ENCODE measurements at places on chromosomes 13 and 19.

DNA sequence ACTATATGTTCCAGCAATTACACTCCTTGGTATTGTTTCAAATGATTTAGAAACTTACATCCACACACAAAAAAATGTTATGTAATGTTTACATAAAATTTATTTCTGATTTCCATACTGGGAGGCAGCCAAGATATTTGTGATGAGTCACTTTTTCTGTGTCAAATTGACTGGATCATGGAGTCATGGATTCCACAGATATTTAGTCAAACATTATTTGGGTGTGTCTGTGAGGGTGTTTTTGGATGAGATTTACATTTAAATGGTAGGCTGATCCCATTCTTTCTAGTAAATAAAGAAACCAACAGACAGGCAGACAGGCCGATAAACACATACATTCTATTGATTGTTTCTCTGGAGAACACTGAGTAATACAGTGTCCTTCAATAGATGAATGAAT, 562.8 kb downstream of the SLITRK6 start:
- no peak for DNase-seq

GRCh38 chr19:14901675-14902260, 15.8 kb upstream of the OR7A17 start:
- no peak for DNase-seq

DNA sequence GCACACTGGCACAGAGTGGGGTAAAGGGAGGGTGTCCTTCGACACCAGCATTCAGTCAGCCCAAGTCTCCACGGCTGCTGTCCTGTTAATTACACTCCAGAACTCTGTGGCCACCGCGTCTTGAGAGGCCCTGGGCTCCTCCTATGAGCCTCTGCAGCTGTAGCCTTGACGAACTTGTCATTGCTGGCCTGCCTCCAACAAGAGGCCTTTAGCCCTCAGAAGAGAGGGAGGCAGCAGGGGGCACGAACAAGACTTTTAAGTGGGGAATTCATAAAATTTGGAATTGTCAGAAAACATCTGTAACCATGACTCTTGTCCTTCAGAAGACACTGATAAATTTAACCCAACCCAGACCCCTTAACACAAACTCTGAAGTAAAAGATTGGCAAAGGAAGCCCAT, 241.9 kb downstream of the UQCRFS1 start:
- DNase-seq: no peak

GRCh38 chr19:54425382-54425723, 10.1 kb downstream of the TTYH1 start:
- DNase-seq: no peak

- no peak for DNase-seq
These were observed 291.1 kb upstream of the ARGLU1 start for GRCh38 chr13:106858903-106859532.

DNA sequence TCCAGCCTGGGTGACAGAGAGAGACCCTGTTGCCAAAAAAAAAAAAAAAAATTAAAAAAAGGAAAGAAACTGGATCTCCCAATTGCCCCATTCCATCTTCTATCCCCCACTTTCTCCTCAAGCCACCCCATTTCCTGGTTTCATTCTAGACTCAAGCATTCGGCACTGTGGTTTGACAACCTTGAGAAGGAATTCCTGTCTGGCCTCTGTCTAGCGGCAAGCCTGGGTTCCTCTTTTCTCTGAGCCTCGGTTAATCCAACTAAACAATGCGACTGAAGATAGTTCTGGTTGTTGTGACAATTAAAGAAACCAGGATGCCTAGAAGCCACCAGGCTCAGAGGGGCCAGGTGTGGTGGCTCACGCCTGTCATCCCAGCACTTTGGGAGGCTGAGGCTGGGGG, 3.3 kb upstream of the C3 start:
- no peak for DNase-seq

GRCh38 chr13:108368250-108368905, 98.9 kb downstream of the TNFSF13B start:
- no peak for DNase-seq

DNA sequence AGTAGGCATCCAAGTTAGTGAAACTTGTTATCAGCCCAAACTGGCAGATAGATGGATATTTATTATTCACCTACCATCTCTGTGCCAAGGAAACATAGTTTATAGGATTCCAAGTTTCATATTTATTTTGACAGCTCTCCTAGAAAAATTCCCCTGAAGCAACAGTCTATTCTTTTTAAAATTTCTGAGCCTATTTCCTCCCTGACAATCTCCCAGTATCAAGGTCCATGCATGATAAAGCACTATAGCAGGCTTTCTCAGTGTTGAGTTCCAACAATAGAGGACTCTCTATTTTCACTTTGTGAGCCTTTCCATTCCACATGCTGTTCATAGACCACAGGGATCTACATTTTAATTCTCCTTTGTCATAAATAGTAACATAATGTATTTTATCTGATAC, 312.6 kb downstream of the SLITRK6 start:
- no peak for DNase-seq

- DNase-seq: peak; percentile 29
These were observed 26.8 kb upstream of the CEACAM21 start for GRCh38 chr19:41548954-41549688.

DNA sequence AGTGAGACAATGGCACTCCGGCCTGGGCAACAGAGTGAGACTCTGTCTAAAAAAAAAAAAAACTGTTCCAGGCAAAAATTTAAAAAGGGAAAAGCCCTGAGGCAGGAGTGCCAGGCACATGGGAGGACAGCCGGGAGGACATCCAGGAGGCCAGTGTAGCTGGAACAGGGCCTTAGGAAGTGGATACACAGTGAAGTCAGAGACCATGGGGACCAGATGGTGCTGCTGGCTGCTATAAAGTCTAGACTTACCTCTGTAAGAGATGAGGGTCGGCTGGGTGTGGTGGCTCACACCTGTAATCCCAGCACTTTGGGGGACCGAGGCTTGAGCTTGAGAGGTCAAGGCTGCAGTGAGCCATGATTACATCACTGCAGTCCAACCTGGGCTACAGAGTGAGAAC, 15.0 kb downstream of the HAS1 start:
- DNase-seq: no peak

DNA sequence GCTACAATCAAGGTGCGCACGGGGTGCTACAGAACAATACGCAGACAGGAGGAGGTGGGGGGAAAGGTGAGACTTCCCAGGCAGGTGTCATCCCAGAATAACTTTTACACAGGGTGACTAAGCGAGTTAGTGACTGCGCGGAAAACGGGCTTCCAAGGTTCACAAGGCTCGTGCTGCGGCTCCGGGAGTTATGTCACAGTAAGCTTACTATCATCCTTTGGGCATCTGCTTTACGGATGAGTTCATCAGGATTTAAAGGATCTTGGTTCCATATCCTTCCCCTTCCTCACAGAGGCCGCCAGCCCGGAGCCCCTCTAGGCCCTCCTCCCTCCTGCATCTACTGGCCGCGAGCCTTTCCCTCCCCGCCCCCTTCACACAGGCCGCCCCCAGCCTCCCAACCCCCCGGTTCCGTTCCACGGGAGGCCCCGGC, 474 bp upstream of the IFT88 start:
- no peak for DNase-seq

GRCh38 chr13:47680748-47681147, 320.3 kb downstream of the SUCLA2 start:
- DNase-seq: no peak

GRCh38 chr13:75637181-75637750, 1.1 kb downstream of the LMO7 start:
- DNase-seq: no peak

GRCh38 chr13:25679159-25679558, 307.4 kb downstream of the ATP8A2 start:
- no peak for DNase-seq

DNA sequence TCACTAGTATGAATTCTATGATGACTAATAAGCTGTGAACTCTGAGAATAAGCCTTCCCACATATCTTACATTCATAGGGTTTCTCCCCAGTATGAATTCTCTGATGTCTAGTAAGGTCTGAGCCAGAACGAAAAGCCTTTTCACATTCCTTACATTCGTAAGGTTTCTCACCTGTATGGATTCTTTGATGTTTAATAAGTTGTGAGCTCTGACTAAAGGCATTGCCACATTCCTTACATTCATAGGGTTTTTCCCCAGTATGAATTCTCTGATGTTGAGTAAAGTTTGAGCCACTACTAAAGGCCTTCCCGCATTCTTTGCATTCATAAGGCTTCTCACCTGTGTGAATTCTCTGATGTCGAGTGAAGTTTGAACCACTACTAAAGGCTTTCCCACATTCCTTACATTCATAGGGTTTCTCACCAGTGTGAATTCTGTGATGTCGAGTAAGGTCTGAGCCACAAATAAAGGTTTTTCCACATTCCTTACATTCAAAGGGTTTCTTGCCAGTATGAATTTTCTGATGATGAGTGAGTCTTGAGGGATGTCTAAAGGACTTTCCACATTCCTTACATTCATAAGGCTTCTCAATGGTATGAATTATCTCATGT, 30.7 kb upstream of the ZFP82 start:
- no peak for DNase-seq

DNA sequence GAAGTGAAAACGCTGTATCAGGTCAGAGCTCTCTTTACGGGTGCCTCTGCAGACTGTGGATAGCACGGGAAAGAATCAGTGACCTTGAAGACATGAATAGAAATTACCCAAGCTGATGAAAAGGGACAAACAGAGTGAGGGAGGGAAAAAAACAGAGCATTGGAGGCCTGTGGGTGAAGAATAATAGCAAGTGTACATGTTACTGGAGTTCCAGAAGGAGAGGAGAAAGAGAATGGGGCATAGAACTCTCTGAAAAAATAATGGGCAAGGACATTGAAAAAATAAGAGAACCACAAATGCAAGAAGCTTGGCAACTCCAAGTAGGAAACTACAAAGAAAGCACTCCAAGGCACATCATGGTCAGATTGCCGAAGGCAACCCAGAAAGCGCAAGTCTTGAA, 86.3 kb downstream of the SPACA7 start:
- no peak for DNase-seq

- no peak for DNase-seq
These were observed 19.9 kb downstream of the TINCR start for GRCh38 chr19:5547881-5548280.

DNA sequence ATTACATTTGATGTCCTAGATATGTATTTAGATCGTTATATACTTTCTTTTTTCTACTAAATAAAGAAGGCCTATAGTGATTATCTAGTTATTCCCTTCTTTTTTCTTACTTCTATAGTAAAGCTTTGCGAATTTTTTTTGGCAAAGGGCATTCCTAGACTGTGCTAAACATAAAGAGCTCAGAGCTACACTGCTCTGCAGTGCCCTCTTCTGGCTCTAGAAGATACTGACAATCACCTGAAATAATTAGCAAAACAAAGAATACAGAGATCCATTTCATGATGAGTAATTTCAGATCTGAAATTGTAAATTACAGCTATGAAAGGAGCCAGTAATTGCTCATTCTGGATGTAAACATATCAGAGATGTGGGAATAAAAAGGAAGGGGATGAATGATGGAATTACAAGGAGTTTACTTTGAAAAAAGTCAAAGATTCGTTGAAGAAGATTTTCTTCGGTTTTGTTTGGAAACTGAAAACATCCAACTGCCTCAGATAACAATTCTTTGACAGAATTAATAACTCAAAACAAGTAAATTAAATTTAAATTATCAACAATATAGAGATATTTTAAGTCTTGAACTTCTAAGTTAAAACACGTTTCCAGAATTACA, 288.5 kb downstream of the NALCN start:
- DNase-seq: no peak

- DNase-seq: no peak
These were observed 14.6 kb downstream of the LNX2 start for GRCh38 chr13:27605610-27606200.

- peak; percentile 38 for DNase-seq
These were observed 10.9 kb downstream of the ARHGEF1 start for GRCh38 chr19:41893899-41894298.

GRCh38 chr13:108834193-108834592, 204.8 kb downstream of the MYO16 start:
- no peak for DNase-seq

DNA sequence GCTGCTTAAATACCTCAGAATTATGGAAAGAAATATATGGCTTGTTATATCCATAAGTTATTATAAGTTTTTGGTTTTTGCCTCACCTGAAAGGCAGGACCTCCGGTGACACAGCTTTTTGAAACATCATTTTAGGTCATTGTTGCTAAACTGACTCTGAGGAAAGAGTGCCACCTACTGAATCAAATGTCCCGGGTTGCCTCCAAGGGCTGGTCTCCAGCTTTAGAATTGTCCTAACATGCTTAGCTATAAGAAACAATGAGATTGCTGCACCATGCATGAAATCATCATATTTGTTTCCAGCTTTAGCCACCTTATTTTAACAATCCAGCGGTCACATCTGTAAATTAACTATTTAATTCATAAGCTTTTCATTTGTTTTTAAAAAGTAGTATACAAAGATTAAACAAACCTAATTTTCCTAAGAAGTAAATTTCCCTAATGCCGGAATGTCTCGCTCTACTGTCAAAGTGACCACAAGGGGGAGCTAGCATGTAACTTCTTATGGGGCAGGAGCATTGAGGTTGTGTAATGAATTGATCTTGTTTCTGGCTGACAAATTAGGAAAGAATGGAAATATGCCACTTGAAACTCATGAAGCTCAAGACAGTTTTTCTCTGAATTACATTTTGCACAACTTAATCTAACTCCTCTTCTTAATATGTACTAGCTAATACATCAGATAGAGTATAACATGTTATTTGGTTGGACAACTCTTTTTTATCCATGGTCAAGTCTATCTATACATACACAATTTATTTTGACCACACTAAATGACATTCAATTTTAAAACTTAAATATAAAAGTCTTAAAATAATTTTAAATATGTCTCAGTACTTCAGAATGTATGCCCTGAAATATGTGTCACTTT, 6.7 kb upstream of the PCDH17 start:
- DNase-seq: no peak

DNA sequence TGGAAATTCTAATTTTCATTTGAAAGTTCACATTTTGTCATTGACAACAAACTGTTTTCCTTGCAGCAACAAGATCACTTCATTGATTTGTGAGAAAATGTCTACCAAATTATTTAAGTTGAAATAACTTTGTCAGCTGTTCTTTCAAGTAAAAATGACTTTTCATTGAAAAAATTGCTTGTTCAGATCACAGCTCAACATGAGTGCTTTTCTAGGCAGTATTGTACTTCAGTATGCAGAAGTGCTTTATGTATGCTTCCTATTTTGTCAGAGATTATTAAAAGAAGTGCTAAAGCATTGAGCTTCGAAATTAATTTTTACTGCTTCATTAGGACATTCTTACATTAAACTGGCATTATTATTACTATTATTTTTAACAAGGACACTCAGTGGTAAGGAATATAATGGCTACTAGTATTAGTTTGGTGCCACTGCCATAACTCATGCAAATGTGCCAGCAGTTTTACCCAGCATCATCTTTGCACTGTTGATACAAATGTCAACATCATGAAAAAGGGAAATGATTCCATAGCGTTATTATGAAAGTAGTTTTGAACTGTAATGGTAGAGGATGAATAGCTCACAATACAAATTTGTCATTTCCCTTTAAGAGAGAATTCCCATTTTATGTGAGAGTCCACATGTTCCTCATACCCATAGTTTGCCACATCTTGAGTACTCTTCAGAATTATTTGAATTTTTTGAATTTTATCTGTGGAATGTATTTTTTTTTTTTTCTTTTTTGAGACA, 2.6 kb downstream of the BRCA2 start:
- no peak for DNase-seq
